CD8-positive, alpha-beta T cell (primary cell): ENCODE measurements at places on chromosomes 16 and 17. TPM values are rescaled to one million over a fixed set of nuclear protein-coding genes. Genes with fewer than 3 reads are reported as not detected.

- no peak for DNase-seq
Measured at GRCh38 chr16:51579652-51580360, 428.7 kb upstream of the SALL1 start.

DNA sequence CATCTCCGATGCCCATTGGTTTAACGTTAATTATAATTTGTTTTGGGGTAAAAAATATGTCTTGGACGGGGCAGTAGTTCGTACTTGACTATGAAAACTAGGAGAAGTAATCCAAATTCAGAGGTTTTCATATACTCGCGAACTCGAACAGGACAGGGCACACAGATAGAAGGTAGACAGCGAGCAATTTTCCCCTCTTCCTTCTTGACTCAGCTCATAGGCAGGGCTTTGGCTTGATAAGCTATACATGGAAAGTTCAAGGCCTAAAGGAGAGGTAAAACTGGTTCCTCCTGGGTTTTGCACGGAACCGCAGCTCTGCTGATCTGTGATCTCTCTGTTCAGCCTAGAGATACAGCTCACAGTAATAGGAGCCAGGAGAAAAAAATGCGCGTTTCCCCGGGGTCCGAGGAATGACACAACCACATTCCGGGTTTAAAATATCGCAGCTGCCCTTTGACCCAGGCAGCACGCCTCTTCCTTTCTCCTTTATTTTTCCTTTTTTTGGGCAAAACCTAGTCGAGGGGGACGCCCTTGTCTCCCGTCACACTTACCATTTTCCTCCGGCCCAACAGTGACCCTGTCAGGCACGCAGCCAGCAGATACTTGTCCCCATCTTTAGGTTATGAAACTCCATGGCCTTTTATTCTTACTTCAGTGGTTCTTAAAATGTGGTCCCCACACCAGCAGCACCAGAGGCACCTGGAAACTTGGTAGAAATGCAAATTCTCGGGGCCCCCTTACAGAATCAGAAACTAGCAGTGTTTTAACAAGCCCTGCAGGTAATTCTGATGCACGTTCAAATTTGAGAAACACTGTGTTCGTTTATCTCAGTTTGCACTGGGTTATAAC is 1.7 kb upstream of the LASP1 start:
- peak; percentile 39 for DNase-seq

DNA sequence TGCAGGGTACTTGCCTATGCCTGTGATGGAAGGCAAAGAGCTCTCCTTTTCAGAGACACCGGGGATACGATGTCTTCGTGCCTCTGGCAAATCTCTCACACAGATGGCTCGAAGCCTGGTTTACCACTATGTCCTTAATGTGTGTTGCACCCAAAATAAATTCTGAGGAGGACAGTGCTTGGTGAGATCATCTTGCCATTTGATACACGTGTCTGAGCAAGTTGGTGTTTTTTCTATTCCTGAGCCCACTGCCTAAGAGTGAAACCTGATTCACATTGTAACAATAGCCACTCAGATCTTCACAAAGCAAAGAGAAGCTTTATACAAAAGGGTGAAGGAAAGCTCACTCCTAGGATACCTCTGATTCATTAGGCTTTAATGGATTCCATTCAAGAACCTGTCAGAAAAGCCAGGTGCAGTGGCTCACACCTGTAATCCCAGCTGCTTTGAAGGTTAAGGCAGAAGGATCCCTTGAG is 33.1 kb upstream of the AKAP1 start:
- DNase-seq: no peak

DNA sequence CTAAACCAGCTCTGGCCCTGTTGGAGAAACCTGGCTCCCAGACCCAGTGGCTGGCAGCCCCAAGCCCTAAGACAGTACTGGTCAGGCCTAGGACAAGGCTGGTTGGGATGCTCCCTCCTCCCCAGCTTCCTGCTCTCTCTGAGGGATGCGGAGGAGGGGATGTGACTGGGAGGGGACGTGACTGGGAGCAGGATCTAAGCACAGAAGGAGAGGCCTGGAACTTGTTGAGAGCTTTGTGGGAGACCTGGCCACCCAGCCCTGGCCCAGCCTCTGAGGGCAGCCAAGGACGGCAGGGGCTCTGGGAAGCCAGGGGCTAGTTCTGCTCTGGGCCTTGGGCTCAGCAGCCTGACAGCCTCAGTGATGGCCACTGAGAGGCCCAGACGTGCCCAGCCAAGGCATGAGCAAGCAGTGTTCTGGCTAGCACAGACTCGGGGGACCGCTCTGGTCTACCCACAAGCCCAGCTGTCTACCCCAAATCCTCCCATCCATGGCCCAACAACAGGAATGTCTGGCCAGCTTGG is 22.8 kb downstream of the ATP6V0D1 start:
- no peak for DNase-seq

DNA sequence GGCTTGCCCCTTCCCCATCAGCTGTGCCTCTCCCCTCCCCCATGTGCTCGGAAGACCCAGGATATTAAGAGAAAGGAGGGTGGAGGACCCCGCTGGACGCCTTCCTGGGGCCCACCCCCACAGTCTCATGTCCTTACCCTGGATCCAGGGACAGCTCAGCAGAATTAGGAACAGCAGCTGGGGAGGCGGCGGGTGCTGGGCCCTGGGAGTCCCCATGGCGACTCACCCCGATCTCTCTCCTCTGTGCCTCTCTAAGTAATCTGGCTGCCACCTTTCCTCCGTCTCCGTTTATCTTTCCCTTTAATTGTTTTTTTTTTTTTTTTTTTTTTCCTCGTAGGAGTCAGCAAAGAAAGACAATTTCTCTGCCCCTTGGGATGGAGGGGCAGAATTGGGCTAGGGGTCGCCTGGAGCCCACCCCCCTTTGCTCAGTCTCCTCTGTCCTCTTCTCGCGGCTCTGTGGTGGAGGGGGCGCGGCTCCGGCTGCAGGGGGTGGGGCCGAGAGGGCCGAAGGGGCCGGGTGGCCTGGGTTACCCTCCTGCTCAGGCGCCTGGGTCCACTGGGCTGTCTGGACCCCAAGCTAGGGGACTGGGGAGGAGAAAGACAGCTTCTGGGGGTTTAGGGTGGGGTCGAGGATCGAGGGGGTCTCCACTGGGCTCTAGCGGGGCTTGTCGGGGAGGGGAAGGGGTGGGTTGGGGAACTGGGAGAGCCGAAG is 390 bp downstream of the SEZ6L2 start:
- DNase-seq: no peak

DNA sequence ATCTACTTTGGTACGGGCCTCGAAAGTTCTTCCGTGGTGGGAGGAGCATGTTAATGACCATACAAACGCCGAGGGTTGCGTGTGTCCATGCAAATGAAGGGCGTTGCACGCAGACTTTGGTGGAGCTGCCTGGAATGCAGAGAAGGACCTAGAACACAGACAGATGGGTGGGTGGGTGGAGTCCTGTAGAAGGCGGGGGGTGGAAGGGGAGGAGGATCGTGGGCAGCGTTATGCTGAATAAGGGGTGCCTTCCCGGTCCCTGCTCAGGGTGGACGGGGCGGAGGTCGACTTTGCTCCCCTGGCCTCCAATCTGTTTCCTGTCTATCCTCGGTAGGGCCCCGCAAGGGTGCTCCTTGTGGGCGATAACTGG is 795 bp upstream of the PAQR4 start:
- DNase-seq: no peak

DNA sequence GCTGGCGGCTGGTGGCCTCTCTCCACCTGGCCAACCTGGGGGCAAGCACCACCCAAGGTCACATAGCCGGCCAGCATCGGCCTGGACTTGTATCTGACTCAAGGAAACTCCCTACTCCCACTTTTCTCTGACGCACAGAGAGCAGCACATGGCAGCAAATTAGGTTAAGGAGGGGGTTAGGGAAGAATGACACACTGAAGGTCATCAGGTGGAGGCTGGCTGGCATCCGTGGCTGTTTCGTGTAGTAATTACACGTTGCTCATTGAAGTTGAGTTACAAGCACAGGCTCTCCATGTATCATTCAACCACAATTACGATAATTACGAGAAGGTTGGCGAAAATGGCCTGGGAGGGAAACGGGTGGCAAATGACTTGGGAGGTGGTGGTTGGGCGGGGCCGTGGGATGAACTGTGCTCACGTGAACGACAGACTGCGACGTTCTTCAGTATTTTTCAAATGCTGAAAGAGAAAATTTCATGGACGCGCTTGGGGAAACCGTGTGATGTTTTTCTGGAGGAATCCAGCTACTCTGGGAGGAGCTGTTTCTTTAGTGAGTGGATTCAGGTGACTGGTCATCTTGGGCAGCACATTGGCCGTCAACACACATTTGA is 4.0 kb upstream of the METRNL start:
- no peak for DNase-seq

- DNase-seq: no peak
Measured at GRCh38 chr16:66135421-66135831, 231.1 kb upstream of the CDH5 start.

- no peak for DNase-seq
Measured at GRCh38 chr16:84497418-84498222, 6.8 kb downstream of the MEAK7 start.

GRCh38 chr17:65771704-65772103 is 210.3 kb upstream of the AXIN2 start:
- DNase-seq: no peak

DNA sequence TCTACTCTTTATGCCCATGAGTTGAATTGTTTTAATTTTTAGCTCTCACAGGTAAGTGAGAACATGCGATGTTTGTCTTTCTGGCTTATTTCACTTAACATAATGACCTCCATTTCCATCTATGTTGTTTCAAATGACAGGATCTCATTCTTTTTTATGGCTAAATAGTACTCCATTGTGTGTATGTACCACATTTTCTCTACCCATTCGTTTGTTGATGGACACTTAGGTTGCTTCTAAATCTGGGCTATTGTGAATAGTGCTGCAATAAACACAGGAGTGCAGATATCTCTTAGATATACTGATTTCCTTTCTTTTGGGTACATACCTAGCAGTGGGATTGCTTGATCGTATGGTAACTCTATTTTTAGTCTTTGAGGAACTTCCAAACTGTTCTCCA is 19.3 kb upstream of the CA4 start:
- DNase-seq: no peak

GRCh38 chr17:34442387-34443111 is 79.5 kb upstream of the CCL1 start:
- no peak for DNase-seq

DNA sequence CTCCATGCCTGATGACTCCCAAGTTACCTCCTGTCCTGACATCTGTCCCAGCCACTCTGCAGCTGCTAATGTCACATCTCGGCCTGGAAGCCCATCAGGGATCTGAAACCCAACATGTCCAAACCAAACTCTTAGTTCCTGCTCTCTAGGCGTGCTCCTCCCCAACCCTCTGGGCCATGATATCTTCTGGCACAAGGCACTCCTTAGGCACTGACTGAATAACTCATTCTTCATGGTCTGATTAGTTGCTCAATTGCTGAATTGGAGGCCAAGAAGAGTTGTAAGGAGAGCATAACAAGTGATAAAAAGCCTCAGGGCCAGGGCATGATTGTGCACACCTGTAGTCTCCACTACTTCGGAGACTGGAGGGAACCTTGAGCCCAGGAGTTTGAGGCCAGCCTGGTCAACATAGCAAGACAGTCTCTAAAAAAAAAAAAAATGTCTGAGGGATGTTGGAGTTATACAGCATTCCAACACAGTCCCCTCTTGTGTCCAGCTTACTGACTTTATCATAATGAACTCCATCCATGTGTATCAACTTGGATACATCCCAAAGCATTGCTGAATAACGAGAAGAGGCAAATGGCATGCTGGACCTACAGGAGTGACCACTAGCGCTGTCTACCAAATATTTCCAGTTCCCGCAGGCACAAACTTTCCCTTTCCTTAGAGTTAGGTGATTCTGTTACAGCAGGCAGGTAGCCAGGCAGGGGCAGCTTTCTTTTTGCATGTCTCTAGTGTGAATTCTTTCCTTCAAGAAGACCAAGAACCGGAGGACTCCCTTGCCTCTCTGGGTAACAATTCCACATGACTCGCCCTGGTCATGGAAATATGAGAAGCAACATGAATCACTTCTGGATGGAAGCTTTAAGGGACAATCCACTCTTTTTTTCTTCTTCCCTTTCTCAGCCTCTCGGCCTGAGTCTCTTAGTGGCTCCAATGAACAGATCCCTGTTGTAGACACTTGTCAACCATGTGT is 18.1 kb upstream of the SHCBP1 start:
- no peak for DNase-seq

GRCh38 chr16:11539641-11540050 is 47.1 kb downstream of the LITAF start:
- no peak for DNase-seq

DNA sequence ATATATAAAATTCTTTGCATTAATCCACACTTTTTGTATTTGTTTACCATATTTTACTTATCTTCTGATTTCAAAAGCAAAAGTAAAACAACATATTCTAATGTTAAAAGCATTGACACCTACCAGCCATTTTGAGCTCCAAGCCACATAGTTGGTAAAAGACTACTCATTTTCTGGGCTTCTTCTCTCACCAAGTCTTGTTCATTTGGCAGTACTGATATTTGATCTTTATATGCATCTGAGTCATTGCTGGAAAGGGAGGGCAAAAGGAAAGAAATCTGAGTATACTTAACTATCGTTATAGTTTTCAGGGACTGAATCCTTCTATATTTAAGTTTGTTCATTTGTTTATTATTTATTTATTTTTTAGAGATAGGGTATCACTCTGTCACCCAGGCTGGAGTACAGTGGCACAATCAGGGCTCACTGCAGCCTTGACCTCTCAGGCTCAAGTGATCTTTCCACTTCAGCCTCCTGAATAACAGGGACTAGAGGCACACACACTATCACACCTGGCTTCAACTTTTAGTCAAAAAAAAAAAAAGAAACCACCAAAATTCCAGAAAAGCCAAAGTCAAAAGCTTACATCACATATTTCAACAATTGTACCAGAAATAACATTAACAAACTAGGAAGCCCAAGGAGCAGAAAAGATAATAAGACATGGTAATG is 121.0 kb upstream of the TOB1 start:
- no peak for DNase-seq

- no peak for DNase-seq
Measured at GRCh38 chr17:80191865-80192661, 22.2 kb downstream of the CARD14 start.

DNA sequence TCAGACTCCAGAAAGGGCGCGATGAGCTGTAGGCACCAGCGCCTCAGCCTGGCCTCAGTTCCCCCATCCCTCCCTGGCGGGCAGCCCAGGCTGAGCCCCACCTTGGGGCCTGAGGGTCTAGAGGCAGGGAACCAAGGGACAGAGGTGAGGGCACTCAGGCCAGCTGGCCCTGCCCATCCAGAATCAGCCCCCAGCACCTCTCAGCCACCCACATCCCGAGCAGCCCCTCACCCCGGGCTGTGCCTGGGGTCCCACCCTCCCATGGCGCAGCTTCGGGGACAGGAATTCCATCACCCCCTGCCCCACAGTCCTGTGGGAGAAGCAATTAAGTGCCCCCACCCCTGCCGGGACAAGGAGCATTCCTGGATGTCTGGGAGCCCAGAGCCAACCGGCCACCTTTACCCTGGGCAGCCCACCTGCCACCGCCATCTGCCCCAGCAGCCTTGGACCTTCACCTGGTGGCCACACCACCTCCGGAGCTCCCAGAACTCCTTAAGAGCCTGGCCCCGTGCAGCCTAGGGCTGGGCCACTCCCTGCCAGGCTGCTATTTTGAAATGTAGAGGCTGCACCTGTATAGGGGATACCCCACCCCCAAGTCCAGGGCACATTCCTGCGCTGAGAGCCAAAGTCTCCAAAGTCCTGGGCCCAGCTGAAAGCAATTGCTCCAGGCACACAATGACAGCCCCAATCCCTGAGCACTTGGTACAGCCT is 33.7 kb upstream of the PVALEF start:
- no peak for DNase-seq

The IL21R gene
- total RNA-seq: 113 TPM

The POLR3K gene
- total RNA-seq: 4.6 TPM

The PRSS33 gene
- total RNA-seq: not detected

The ABCA9 gene
- not detected for total RNA-seq

The PAFAH1B1 gene
- 157 TPM for total RNA-seq

The MAP2K6 gene
- 7.1 TPM for total RNA-seq

The HAP1 gene
- not detected for total RNA-seq

The MSLN gene
- not detected for total RNA-seq

The KRT27 gene
- total RNA-seq: not detected
